ENCODE measurements at places on chromosomes 1 and 21.

GRCh38 chr1:97524211-97524610, 396.6 kb downstream of the DPYD start:
- DNase-seq = no peak

- no peak for DNase-seq
These were observed 1.8 kb downstream of the TAS1R3 start for GRCh38 chr1:1332774-1333480.

DNA sequence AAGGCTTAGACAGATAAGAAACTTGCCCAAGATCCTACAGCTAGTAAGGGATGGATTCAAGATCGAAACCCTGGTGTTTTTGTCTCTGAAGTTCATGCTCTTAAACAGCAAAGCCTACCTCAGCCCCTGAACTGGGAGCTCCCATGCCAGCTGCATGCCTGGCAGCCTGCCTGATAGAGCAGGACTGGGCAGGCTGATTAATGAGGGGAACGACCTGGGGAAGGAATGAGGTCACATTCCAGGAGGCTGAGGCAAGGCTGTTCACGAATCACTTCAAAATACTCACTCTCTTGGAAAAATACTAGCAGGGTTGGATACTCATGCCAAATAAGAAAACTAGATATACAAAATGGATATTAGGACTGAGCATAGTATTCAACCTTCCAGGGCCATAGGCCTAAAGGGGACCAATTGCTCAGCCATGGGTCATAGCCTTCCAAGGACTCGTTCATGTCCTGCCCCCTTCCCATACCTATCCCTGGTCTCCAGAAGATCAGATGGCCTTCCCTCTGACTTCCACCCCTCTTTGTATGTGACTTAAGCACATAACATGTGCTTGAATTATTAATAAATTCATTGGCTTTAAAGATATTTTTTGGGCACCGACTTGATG, 15.6 kb upstream of the TACSTD2 start:
- no peak for DNase-seq

GRCh38 chr1:26853156-26853555, 9.8 kb upstream of the SFN start:
- peak; percentile 74 for DNase-seq

GRCh38 chr1:182120411-182121258, 59.1 kb upstream of the ZNF648 start:
- DNase-seq = no peak

DNA sequence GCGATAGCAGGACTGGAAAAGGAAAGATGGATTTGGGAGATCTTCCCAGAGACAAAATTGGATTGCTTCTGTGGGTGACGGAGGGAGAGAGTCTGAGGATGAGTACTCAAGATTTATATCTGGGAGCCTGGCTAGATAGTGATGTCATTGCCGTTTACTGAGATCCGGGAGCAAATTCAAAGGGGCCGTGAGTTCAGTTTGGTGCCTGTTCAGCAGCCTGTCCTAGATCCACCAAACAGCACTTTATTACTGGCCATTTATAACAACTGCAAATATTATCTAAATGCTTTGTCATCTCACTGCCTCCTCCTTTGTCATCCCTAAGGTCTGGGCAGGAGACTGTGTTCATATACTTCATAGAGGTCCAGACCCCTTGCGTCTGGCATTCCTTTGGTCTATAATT, 29.2 kb downstream of the MAPKAPK2 start:
- no peak for DNase-seq

- DNase-seq = no peak
These were observed 93.6 kb downstream of the SNRPE start for GRCh38 chr1:203954788-203955552.

DNA sequence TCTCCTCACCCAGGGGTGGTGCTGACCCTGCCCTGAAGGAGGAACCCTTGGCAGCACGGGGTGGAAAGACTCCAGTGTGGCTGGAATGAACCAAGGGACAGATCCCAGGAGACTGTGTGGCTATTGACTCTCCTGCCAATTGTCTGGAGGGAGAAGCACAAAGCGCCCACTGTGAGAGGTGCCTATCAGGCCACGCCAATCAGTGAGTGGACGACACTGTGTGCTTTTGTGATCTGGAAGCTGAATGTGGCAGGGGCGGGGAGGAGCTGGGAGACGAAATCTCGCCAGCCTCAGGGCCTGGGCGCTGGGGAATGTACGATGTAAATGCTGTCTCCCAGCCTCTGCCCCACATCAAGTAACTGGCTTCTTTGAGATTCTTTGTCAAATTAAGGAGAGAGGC, 167.1 kb downstream of the ZBTB18 start:
- DNase-seq = no peak

GRCh38 chr1:52504720-52505119, 48.2 kb downstream of the TUT4 start:
- DNase-seq = no peak

- DNase-seq = no peak
These were observed 39.5 kb downstream of the TGFB2 start for GRCh38 chr1:218384581-218384993.

DNA sequence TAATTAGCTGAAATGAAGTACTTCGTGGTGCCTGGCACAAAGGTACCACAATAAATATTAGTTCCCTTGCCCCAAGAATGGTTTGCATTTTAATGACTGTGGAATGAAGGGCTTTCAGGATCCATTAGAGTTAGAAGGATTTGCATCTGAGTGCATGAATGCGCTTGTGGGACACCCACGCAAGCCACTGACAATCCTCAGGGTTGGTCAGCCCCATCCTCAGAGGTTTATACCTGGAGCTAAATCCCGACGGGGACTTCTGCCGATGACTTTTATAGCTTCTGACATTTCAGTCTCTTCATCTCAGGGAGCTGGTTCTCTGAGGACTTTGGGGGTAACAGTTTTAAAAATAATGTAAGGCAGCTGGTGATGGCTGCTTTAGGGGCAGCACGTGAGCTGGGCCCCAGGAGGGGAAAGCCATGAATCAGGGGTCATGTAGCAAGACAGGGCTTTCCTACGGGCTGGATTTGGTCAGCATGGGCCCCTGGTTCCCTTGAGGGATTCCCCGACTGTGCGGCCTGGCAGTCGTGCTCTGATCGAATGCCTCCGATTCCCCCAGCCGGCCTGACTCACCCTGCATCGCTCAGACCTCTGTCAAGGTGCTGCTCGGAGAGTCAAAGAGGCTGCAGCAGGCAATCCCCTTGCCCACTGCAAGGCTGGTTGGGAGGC, 20.8 kb upstream of the IL10 start:
- no peak for DNase-seq

DNA sequence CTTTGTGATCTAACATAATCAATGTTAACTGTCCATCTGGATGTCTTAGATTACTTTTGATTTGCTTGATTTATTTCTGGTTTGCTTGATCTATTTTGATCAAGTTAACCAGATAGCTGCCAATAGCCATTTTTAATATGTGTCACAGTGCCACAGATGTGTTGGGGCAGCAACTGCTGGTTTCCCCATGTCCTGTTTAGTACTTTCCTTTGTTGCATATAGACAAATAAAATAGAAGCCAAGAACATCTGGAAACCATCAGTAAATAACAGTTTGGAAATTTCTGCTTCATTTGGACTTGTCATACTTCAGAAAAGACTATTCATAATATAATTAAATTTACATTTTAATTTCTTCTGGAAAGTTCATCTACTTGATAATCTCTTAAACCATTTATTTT, 145.6 kb upstream of the C21orf91 start:
- DNase-seq = no peak

DNA sequence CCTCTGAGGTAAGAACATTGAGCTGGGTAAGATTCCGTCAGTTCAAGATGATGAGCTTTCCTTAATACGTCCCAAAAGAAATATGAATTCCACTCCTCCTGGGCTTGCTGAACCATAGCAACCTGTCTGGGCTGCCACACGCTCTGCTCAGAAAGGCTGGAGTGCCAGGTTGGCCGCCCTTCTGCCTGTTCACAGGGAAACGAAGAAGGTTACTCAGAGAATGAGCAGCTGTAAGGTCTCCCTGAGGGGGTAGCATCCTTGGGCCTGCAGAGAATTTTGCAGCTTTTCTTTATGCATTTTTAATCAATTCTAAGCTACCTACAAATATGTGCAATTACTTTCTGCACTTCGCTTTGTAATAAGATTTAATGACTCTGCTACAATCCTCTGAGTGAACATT, 130.7 kb upstream of the BACE2 start:
- DNase-seq = no peak

GRCh38 chr1:40842691-40843090, 19.5 kb downstream of the CITED4 start:
- no peak for DNase-seq

DNA sequence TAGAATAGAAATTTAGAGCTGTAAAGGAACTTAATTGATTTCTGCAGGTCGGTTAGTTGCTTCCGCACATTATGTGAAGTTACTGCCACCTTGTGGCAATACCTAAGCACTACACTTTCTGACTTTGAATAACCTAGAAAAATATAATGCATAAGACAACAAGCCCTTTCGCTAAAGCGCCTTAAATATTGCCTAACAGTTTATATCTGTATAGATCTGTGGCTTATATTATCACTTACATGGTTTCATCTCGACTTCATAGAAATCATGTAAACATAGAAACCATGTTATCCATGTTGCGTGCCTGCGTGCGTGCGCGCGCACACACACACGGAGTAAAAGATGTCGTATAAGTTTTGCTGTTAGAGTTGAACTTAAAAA, 10.9 kb upstream of the IFI16 start:
- no peak for DNase-seq

DNA sequence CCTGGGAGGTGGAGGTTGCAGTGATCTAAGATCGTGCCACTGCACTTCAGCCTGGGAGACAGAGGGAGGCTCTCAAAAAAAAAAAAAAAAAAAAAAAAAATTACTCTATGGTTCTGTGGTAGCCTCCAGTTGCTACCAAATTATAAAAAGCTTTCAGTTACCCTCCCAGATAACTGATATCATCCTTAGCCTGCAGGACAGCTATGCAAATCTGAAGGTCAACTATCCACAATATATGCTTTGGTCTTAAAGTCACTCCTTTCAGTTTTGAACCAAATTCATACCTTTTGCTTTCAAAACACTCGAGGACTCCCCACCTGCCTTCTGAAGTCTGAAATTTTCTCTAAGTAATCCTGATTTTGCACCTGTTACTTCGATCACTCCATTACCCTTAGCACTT, 3.1 kb downstream of the MIXL1 start:
- no peak for DNase-seq

GRCh38 chr1:34839526-34840305, 19.8 kb downstream of the SMIM12 start:
- no peak for DNase-seq

DNA sequence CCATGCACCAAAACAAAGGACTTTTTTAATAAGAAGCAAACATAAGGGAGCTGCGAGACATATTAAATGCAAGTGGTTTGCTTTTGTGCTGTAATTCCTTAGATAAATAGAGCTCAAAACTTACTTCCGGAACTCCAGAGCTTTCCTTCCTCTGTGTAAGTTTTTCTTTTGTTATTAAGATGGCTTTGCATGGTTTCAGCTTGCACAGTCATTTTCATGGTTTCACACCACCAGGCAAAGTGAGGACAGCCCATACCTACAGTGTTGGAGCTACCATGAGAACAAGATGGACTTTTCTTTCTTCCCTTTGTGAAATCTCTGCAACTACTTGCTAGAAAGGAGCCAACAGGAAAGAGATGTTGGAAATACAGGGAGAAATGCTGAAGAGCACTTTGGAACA, 368.0 kb downstream of the SETD4 start:
- no peak for DNase-seq

DNA sequence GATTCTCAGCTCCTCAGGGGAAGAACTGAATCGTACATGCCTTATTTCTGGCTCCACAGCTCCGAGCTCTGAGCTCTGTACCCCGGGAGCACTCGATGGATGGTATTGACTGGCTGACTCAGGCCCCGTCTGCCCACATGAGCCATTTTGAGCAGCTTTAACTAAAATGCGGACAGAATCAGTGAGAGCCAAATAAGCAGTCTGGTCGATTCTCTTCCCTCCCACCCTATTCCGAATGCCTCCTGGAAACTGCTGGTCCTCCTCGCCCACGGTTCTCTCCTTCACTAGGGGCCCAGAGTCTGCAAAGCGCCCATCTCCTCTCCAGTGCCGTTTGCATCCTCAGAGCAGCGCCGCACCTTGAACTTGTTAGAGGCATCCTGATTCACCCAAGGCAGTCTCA, 125.9 kb upstream of the IRF2BP2 start:
- no peak for DNase-seq

- no peak for DNase-seq
These were observed 23.1 kb downstream of the LGR6 start for GRCh38 chr1:202216691-202217090.

DNA sequence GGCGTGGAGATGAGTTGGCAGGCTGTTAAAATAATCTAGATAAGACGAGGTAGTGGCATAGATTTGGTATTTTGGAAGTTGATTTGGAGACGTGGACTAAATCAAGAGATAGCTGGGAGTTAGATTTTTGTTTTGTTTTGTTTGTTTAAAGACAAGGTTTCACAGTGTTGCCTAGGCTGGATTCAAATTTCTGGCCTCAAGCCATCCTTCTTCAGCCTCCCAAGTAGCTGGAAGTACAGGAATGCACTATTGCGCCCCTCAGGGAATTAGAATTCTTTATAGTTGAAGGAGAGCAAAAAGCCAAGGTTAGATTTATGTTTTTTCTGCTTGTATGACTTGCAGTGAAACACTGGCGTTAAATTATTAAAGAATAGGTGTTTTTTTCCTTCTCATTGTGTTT, 22.3 kb upstream of the SNRPE start:
- no peak for DNase-seq

DNA sequence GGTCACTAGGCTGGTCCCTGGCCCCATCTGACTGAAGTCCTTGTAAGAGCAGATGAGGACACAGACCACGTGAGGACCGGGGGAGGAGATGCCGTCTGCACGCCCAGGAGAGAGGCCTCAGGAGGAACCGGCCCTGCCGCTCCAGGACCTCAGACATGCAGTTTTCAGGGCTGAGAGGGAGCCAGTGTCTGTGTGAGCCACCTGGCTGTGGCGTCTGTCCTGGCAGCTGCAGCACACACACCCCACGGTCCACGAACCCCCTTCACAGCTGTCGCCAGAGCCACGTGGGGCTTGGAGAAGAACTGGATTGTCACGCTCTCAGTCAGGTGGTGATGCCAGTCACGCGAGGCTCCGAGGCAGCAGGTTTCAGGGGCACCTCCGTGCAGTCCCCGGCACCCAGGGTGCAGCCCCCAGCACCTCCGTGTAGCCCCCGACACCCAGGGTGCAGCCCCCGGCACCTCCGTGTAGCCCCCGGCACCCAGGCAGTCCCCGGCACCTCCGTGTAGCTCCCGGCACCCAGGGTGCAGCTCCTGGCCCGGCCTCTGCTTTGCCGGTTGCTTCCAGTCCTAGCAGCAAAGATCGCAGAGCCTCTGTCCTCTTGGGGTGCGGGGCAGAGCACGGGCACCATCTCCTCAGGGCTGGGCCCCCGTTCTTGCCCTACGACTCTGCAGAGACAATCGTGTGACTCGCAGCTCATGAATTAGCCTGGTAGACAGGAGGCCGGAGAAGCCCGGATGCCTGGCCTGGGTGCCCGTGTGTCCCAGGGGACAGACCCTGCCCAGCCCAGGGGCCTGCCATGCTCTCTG, 19.0 kb upstream of the SUMO3 start:
- DNase-seq = no peak
